ENCODE measurements at places on chromosomes 12 and 14.

GRCh38 chr12:53064613-53065436 is 14.4 kb downstream of the SPRYD3 start:
- no peak for DNase-seq

DNA sequence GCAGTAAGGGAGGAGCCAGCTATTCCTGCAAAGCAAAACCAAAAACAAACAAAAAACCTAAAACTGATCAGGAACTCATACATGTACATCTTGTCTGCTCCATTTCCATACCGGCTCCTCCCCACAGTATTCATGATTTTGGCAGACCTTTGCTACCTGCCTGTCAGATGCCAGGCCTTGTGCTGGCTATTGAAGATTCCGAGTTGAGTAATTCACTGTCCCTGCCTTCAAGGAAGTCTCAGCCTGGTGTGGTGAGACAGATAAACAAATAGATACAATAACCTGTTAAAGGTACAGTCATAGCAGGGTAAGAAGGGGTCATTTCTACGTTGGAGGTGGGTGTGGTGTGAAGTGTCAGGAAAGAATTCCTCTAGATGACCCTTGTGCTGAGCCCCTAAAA is 42.7 kb downstream of the SUSD6 start:
- DNase-seq: no peak

DNA sequence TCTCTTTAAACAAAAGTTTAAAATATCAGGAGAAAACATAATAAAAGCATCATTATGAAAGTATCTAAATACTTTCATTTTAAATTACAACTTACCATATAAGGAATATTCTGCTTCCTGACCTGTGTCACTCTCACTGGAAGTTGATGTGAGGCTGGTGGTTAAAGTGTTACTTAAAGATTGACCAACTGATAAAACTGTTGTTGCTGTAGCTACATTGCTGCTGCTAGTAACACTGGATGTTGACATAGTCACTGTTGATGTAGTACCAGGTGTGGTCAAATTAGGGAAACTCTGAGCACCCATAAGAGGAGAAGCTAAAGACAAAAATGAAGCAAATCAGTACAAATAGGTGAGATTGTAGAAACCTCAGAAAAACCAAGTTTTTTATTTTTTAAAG is 79.9 kb downstream of the HECTD1 start:
- no peak for DNase-seq

DNA sequence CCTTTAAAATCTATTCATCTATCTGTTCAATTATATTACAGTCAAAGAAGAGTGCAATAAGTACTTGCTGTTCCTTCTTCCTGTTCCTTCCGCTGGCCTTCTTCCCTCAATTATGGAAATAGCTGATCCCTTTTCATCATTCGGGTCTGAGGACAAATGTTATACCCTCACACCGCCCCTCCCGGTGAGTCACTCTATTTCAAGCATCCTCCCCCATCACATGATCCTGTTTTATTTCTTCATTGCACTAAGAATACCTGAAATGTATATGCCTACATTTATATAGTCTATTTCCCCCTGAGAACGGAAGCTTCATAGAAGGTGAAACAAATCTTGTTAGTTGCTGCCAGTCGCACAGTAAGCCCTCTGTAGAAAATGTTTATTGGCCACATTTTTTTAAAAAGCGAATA is 2.5 kb downstream of the SLC38A1 start:
- DNase-seq: peak; percentile 33

GRCh38 chr12:9319044-9319841 is 111.0 kb upstream of the PZP start:
- DNase-seq: no peak

DNA sequence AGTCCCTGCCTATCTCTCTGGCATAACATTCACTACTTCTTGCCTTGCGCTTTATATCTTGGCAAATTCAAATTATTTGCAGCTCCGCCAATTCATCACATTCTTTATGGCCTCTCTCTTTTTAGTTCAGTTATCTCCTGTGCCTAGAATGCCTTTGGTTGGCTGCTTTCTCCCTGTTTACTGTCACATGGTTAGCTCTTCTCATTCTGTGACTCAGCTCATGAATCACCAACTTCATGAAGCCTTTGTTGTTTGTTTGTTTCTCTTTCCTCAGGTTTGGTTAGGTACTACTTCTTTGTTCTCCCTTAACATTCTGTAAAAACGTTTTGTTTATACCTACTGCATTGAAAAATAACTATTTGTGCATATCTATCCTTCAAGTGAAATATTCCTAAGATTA is 376.5 kb upstream of the GARIN6 start:
- DNase-seq: no peak

GRCh38 chr12:93780101-93780641 is 103.0 kb downstream of the CRADD start:
- DNase-seq: no peak

GRCh38 chr12:67910360-67911274 is 78.6 kb upstream of the IFNG-AS1 start:
- no peak for DNase-seq

GRCh38 chr12:61915420-61915819 is 344.8 kb upstream of the USP15 start:
- no peak for DNase-seq

All from NCI-H1092 (cell line).